Thoracic aorta (tissue), 2 donors: ENCODE measurements at places on chromosomes 12 and 14. TPM values are rescaled to one million over a fixed set of nuclear protein-coding genes. Genes with fewer than 3 reads are reported as not detected.

- DNase-seq: no peak
These were observed 24.1 kb downstream of the DMAC2L start for GRCh38 chr14:50335989-50336824.

DNA sequence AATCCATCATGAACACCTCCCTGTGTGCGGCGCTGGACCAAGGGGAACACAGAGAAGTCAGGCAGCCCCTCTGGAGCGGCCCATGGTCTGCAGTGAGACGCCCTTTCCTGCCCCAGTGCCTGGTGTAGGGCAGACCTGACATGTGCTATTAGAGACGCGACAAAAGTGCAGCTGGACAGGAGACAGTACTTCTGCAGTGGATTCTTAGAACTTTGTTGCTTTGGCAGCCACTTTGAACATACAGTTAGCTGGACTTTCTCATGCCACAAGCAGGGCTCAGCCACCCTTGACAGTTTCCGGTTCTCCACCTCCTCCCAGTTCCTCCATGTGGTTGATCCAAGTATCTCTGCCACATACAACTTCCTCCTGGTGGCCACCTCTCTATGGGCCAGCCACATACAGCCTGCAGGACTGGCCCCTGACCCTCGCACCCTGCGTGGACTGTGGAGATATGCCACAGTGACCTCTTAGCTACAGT lies 45.9 kb downstream of the LGMN start:
- DNase-seq: no peak

DNA sequence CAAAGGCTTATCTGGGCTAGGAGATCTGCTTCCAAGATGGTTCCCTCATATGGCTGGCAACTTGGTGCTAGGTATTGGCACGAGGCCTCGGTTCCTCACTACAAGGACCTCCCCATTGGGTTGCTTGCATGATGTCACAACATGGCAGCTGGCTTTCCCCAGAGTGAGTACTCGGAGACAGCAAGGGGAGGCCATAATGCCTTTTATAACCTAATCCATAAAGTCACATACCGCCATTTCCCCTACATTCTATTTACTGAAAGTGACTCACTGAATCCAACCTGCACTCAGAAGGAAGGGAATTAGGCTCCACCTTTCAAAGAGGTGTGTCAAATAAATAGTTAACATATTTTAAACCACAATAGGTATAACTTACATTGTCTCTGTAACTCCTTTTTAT lies 130.9 kb downstream of the SAMD4A start:
- DNase-seq: no peak

DNA sequence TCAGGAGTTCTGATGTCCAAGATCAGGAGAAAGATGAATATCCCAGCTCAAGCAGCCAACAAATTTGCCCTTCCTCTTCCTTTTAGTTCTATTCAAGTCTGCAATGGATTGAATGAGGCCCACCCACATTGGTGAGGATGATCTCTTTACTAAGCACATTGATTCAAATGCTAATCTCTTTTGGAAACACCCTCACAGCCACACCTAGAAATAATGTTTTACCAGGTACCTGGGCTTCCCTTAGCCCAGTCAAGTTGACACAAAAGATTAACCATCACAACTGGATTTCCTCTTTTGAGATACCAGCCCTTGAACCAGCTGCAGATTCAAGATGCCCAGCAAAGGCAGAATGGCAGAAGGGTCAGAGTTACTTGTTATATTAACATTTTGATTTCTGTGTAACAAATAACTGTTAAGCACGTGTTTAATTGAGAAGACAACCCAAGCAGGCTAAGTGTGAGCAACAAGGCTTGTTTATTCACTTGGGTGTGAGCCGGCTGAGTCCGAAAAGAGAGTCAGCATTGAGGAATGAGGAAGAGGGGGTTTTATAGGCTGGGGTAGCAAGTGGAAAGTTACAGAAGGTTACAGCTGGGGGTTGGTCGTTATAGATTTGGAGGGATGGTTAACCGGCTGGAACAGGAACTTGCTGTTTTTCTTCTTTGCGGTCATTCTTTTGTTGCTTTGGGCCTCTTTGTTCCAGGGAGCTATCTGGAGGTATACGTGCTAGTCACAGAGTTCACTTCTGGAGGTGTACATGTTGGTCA lies 180.3 kb downstream of the EMP1 start:
- no peak for DNase-seq

DNA sequence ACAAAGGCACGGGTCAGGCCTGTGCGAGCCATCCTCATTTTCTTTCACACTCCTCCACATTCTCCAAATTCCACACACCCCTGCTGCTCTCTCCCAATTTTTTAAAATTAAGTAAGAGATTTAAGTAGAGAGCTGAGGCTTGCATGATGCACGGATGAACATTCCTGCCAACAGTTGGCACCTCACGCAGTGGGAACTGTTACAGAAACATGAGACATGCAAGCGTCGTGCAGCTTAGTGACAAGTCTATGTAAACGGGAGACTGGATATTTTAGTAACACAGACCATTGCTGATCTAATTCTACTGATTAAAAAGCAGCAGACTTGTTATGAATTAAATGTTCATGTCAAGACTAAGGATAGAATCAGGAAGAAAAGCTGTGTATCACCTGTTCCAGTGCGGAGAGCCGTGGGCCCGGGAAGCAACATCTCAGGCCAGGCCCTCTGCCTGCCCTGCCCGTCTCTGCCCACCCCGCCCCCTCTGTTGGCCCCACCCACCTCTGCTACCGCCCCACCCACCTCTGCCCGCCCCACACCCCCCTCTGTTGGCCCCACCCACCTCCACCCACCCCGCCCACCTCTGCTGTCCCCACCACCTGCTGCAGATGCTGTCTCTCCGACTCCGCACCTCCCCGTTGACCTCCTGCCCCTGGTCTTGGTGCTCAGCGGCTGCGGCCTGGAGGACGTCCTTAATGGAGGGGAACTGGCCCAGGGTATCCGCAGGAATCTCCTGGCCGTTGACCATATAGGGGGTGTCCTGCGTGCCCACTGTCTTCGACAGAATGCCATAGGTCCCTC lies 21.2 kb downstream of the GOLGA3 start:
- DNase-seq: no peak

DNA sequence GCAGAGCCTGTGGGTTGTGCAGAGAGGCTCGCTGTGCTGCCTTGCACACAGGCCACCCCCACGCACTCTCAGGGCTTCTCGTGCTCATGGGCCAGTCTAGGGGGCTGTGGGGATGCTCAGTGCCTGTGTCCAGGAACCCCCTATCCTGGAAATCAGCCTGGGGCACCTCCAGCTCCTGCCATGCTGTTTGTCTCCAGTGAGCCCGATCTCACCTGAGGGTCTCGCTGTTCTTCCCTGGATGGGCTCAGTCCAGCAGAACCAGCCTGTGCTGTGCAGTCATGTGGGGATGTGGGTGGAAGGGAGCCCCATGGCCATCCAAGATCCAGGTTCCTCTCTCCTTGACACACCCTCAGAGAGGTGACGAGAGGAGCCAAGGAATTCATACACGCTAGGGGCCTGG lies 26.7 kb downstream of the SERPINA1 start:
- DNase-seq: no peak

- no peak for DNase-seq
These were observed 9.7 kb upstream of the ERC1 start for GRCh38 chr12:981176-981828.

DNA sequence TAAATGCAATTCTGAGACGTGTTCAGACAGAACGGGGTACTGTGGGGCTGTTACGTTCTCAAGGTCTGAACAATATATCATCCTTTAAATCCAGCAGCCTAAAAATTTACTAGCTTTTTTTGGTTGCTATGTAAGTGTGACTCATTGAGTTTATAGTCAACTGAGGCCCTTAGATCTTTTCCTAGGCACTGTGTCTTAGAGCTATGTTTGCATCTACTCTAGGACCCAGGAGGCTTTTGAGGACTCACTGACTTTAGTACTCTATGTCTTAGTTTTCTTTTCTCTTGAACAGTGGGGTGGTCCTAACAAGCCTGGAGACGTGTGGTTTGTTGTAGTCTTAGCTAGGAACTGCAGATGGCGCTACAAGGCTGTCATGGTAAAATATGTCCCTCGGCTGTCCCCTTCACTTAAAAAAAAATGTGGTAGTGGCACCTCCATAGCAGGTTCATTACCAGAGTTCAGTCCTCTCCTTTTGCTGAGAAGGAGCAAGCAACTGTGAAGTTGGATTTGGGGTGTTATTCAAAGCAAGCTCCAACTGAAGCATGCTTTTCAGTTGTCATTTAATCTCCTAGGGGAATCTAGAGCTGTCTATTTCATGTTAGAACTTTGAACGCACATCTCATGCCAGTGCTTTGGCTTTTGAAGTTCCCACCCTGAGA lies 8.7 kb upstream of the SPATS2 start:
- DNase-seq: no peak

DNA sequence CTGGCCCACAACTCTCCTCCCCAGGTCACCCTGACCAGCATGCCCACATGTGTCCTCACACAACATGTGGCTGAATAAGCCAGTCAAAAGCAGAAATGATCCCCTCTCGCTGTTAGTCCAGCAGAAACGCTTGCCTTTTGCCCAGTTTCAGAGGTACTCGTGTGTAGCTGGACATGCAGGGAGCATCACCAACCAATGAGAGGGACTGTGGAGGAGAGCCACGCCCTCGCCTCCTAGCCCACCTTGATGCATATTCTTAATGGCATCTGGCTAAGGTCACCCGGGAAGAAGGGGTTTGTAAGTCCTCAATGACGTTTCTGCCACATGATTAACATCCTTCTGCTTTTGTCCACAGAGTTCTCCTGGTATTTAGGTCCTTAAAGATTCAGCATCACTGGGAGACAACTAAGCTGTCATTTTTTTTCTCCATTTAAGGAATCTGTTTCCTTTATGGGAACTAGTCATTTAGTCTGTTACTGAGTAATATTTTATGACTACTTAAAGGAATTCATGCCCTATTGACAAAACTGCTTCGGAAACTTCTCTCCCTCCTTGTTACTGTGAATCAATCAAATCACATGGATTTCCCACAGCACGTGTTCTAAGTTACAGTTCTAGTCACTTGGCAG lies 134.0 kb downstream of the GCH1 start:
- DNase-seq: no peak

GRCh38 chr14:22147716-22148115 lies 441.3 kb downstream of the DAD1 start:
- DNase-seq: no peak

DNA sequence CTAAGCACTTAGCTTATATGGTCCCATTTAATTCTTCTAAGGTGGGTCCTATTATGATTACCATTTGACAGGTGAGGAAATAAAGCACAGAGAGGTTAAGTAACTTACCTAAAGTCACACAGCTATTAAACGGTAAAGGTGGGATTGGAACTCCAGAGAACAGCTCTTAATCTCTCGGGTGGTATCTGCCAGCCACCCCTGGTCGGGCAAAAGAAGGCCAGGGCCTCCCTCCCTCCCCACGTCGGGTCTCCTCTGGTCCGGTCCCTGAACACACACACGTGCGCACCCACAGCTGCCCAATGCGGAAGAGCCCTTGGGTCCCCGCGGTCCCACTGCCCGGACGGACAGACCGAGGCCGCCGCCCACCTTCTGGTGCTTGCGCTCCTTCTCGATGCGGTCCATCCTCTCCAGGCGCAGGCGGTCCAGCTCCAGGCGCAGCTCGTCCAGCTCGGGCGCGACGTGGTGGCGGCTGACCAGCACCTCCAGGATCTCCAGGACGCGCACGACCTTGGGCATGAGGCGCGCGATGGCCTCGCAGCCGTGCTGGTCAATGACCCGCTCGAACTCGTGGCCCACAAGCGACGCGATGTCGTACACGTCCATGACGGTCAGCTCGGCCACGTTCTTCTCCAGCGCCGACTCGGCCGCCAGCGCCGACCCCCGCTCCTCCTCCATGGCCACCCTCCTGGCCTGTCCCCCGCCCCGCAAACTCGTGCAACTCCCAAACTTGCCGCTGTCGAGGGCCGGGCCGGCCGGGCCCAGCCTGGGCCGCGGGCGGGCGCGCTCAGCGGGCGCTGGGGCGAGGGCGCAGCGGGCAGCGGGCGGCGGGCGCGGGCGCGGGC lies 490 bp downstream of the RILPL1 start:
- no peak for DNase-seq

GRCh38 chr14:69582212-69582611 lies 7.5 kb upstream of the CCDC177 start:
- no peak for DNase-seq

GRCh38 chr14:100114109-100114765 lies 45.2 kb downstream of the DEGS2 start:
- no peak for DNase-seq

- DNase-seq: no peak
These were observed 9.3 kb downstream of the SYNE3 start for GRCh38 chr14:95507174-95507573.

- DNase-seq: no peak
These were observed 476.5 kb downstream of the FOXG1 start for GRCh38 chr14:29242755-29243754.

DNA sequence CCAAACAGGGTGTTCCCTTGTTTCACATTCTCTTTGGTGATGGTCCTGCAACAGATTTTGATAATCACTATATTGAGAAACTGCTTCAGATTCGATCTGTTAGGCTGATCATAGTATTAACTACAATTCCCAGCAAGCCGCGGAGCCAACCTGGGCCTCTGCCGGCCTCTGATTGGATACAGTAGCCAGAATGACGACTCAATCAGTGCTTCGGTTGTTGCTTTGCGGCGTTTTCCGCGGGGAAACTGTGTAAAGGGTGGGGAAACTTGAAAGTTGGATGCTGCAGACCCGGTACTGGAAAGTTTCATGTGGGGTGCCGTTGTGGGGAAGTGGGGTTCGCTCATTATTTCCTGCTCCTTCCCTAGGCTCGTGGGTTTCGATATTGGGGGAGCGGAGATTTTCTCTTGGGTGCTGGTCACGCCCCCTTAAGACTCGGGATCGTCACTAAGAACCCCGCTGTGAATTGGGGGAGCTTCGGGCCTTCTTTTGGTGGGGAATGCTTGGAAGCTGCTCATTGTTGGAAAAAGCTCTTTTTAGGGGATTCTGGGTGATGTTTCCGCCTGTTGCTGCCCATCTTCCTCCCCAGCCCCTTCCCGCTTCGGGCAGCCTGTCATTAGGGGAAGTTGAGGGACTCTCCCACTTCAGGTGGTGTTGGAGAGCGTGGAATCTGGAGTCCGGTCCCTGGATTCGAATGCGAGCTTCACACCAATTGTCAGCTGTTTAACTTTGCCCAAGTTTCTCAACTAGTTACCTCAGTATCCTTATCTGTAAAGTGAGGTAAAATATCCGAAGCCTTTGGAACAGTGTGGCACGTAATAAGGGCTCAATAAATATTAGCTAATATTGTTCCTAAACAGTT lies at the start of gene RAD51B:
Gene RAD51B (plus strand): TSS at position 217 of the 859 bp plus-strand sequence.
- peak; percentile 59 for DNase-seq

- DNase-seq: peak; percentile 6
These were observed 168.3 kb downstream of the DUSP6 start for GRCh38 chr12:89183985-89184435.

- DNase-seq: no peak
These were observed 89.8 kb upstream of the SFSWAP start for GRCh38 chr12:131620946-131621681.

GRCh38 chr12:24507827-24508226 lies 441.1 kb downstream of the BCAT1 start:
- DNase-seq: no peak

- peak; percentile 62 for DNase-seq
These were observed 863 bp downstream of the DENND5B start for GRCh38 chr12:31589904-31590641.

The RHOJ gene
- total RNA-seq: 7.6 TPM

The PMCH gene
- total RNA-seq: not detected

The ARHGDIB gene
- 223 TPM for total RNA-seq

The DLK1 gene
- not detected for total RNA-seq

The PPP1R36 gene
- total RNA-seq: not detected

The KERA gene
- not detected for total RNA-seq

The SPIC gene
- not detected for total RNA-seq

The ATP6V1D gene
- 30.3 TPM for total RNA-seq

The SLC6A15 gene
- 1.1 TPM for total RNA-seq

The B3GNT4 gene
- 2.4 TPM for total RNA-seq

The IL26 gene
- total RNA-seq: not detected

The ART4 gene
- total RNA-seq: 38.0 TPM

The TSPAN9 gene
- total RNA-seq: 50.2 TPM
